Endothelial cell of umbilical vein (primary cell): ENCODE measurements at places on chromosomes 13 and 19. TPM values are rescaled to one million over a fixed set of nuclear protein-coding genes. Genes with fewer than 3 reads are reported as not detected.

ERICH4 gene
- polyA plus RNA-seq, result not detected in 2 replicates

PGLYRP1 gene
- polyA plus RNA-seq, result not detected in 2 replicates

CRLF1 gene
- polyA plus RNA-seq, result 0.18 and 0.37 TPM in 2 replicates

EPS8L1 gene
- 13.8 and 15.9 TPM in 2 replicates for polyA plus RNA-seq

PDX1 gene
- polyA plus RNA-seq, result not detected in 2 replicates

PINLYP gene
- 4.8 and 5.5 TPM in 2 replicates for polyA plus RNA-seq

LPAR6 gene
- polyA plus RNA-seq, result 12.0 and 14.5 TPM in 2 replicates

PLK5 gene
- polyA plus RNA-seq, result not detected in 2 replicates

ATP8B3 gene
- 1.1 and 1.4 TPM in 2 replicates for polyA plus RNA-seq

SLITRK6 gene
- polyA plus RNA-seq, result not detected in 2 replicates

ZNF439 gene
- 0.12 and 0.18 TPM in 2 replicates for polyA plus RNA-seq

SIGLEC9 gene
- not detected in 2 replicates for polyA plus RNA-seq

CPT1C gene
- polyA plus RNA-seq, result 80.8 and 88.3 TPM in 2 replicates

NCCRP1 gene
- 0.06 TPM in 1 of 2 replicates, not detected in the other for polyA plus RNA-seq

TYROBP gene
- polyA plus RNA-seq, result not detected in 2 replicates

CBY2 gene
- not detected in 2 replicates for polyA plus RNA-seq

CEACAM1 gene
- 2.4 and 3.5 TPM in 2 replicates for polyA plus RNA-seq

SLC10A2 gene
- not detected in 2 replicates for polyA plus RNA-seq

CYSLTR2 gene
- polyA plus RNA-seq, result 0.05 and 0.10 TPM in 2 replicates

N4BP2L2 gene
- 14.8 and 21.7 TPM in 2 replicates for polyA plus RNA-seq

CALR3 gene
- polyA plus RNA-seq, result not detected in 2 replicates

SPC24 gene
- 17.2 and 19.8 TPM in 2 replicates for polyA plus RNA-seq

ZNF793 gene
- 0.37 and 0.40 TPM in 2 replicates for polyA plus RNA-seq

LIG4 gene
- 2.4 and 3.0 TPM in 2 replicates for polyA plus RNA-seq

ZNF493 gene
- polyA plus RNA-seq, result 2.4 and 2.6 TPM in 2 replicates

OLFM4 gene
- not detected in 2 replicates for polyA plus RNA-seq

KLK15 gene
- not detected in 2 replicates for polyA plus RNA-seq

LAIR1 gene
- polyA plus RNA-seq, result not detected in 2 replicates

TBXA2R gene
- polyA plus RNA-seq, result 2.4 TPM in 2 replicates

PABPC3 gene
- 0.07 and 0.13 TPM in 2 replicates for polyA plus RNA-seq

ZFR2 gene
- polyA plus RNA-seq, result 0.11 TPM in 1 of 2 replicates, not detected in the other
